ENCODE measurements at places on chromosomes 16 and 17.

- DNase-seq: no peak
Observed at GRCh38 chr16:50043358-50043757, 18.3 kb downstream of the CNEP1R1 start.

GRCh38 chr17:39981207-39981741, 667 bp downstream of the PSMD3 start:
- DNase-seq: peak; percentile 13

DNA sequence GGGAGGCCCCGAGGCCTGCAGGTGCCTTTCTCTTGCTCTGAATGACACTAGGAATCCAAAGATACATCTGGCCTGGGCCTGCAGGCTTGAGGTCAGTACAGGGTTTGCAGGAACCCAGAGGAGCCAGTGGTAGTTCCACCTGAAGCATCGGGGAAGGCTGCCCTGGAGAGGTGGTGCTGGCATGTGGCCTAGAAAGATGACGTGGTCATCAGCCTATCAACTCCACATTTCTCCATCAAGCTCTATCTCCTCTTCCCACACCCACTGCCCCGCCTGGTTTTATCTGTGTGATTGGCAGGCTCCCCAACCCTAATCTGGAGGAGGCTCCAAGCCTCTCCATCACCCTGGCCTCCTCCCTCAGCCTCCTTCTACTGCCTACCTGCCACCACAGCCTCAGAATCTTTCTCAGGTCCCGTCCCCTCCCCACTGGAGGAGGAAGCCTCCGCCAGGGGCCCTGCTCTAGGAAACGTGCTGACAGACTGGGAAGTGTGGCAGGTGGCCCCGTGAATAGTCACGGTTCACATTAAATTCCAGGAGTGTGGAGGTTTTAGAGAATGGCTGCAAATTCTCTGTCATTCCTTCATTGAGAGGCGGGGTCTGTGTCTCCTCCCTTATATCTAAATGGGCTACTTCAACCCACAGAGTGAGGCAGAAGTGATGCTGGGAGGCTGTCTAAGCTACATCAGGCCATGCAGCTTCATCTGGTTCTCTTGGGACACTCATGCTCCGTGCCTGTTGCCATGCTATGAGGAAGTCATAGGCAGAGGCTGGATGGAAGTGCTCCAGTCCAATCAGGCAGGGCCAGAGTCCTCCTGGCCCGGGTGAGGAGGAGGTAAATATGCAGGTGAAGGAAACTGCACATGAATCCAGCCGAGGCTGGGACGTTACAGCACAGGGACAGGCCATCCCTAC, 11.4 kb upstream of the MAP2K3 start:
- DNase-seq: no peak

DNA sequence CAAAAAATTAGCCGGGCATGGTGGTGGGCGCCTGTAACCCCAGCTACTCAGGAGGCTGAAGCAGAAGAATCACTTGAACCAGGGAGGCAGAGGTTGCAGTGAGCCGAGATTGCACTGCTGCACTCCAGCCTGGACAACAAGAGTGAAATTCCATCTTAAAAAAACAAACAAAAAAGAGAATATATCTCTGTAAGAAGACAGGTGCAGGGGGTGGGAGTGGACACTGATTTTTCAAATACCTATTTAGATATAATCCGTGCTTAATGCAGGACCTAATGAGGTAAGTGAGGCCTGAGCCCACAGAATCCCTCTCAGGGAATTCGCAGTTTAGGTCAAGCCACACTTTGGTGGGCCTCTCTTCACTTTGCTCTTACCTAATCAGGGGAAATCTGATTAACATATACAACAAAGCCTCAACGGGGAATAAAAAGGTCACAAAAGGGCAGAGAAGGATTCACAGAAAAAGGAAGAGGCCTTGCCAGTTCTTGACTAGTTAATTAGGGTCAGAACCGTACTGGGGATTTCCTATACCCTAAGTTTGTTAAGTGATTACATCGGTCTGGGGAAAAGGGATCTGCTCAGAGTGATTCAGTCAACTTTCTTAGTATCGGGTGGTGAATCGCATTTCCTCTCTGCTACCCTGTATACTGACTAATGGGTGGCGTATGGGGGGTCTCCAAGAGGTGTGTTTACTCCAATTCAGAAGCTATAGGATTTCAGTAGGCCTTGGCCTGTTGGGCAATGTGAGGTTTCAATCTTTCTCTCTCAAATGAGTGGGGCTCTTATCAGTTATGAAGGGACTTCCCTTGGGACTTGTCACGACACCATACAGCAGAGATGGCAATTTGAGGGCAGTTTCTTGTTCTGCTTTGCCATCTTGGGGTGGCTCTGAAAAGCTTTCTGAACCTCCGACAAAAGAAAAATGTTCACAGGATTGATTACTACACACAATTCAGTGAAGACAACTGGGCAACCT, 1.9 kb upstream of the NFAT5 start:
- DNase-seq: peak; percentile 62

DNA sequence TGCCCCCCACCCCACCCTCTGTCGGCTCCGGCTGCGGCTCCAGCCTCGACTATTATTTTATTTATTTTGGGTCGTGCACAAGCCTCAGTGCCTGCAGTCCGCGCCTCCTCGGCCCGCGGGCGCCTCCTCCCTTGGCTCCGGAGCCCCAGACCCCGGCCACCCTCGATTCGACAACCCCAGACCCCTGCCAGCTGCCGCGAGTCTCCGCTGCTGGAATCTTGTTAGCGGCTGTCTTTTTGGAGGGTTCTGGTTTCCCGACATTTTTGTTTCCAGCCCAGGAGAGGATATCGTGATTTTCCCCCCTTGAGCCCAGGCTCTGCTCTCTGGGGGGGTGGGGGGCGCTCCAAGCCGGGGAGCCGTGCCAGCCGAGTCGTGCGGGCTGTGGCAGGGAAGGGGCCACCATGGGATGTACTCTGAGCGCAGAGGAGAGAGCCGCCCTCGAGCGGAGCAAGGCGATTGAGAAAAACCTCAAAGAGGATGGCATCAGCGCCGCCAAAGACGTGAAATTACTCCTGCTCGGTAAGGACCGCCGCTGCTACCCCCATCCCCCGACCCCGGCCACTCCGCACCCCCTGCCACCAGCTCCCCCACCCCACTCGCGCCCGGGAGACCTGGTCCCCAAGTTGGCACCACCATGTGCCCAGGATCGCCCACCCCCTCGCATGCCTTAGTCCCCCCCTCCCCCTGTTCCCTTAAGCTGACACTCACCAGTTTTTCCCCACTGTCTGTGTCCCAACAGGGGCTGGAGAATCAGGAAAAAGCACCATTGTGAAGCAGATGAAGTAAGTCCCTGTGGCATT, 746 bp downstream of the GNAO1 start:
- DNase-seq: peak; percentile 64

DNA sequence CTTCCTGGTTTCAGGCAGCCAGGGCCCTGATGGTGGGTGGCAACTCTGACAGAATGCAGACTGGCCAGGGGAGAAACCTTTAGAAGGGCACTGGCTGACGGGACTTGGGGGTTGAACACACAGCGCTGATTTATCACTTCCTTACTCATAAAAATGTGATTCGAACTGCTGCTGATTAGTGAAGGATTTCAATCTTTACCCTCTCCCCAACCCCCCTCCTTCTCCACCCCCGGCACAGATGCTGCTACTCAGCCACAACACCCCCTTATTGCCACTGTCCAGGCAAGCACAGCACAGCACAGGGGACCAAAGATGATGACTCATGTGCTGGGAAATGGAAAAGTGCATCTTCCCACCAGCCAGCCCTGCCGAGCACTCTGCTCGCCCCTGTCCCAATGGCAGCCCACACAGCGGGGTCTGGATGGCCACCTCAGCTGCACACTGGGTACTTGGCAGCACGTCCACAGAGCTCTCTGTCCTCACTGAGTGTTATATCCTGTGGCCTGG, 70.1 kb downstream of the SMG6 start:
- no peak for DNase-seq

GRCh38 chr17:70138291-70138865, 31.0 kb upstream of the KCNJ2 start:
- DNase-seq: peak; percentile 31

GRCh38 chr17:46841561-46842379, 9.6 kb upstream of the WNT9B start:
- peak; percentile 61 for DNase-seq

- DNase-seq: no peak
Observed at GRCh38 chr17:67050066-67050465, 5.7 kb downstream of the CACNG1 start.

- no peak for DNase-seq
Observed at GRCh38 chr16:8464979-8465378, 125.3 kb downstream of the TMEM114 start.

DNA sequence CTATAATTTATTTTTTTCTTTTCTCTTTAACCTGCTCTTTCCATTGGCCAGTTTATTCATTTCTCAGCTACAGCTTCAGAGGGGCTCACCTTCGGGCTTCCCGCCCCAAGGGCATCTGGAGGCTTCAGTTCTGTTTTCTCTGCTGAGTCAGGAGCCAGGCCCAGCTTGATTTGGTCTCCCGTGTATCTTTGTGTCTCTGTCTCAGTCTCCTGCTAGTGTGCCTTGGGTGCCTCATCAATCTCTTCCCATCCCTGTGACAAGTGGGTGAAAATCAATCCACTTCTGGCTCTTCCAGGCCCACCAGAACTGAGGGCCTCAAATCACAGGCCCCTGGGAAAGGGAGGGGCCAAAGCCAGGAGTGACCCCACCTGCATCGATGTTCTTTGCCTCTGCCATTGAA, 72.1 kb downstream of the CCDC182 start:
- DNase-seq: no peak

DNA sequence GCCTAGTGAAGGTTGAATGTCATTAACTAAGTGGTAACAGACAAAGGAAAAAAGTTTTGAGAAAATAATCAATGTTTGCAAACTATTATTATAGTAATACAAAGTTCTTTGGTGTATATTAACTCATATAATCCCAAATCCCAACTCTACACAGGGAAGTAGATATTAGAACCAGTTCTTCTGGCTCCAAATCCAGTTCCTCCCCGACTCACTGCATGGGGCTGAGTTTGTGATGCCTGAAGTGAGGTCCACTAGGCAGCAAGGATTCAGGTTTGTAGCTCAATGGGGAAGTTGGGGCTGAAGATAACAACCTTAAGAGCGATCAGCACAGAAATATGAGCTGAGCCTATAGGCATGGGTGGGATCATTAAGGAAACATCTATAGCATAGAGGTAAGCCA, 5.6 kb upstream of the SYNRG start:
- no peak for DNase-seq

DNA sequence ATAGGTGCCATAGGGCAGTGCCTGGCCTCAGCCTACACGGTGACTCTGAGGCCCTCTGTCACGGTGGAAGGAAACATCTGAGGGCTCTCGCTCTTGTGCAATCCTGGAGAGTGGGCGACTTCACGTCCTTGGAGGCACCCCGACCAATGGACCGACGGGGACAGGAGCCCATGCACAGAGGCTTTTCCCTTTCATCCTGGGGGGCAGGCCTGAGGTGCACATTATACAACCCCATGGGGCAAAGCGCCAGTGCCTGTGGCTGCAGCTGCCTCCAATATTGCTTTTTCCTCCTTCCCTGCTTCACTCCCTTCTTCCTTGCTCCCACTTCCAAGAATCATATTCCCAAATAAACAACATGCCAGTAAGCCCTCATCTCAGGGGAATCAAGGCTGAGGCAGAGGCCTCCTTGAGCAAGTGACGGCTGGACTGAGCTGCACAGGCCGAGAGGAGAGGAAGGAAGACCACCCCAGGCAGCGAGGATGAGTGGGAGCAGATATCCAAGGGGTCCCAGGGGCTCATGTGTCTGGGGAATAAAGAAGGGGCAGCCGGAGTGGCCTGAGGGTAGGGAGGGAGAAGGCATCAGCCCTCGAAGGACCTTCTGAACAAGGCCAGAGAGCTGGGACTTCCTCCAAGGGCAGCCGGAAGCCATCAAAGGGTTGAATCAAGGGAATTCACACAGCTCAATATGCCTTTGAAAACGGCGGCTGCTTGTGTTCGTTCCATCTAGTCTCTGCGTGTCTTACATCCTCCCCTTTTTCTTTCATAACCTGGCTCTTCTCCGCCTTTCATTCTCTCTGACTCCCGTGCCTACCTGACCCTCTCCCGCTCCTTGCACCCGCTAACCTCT, 42.6 kb upstream of the RPL38 start:
- no peak for DNase-seq

GRCh38 chr17:82863383-82863940, 23.6 kb upstream of the ZNF750 start:
- DNase-seq: no peak

GRCh38 chr17:72751746-72752145, 340.7 kb downstream of the SLC39A11 start:
- no peak for DNase-seq

- no peak for DNase-seq
Observed at GRCh38 chr16:9599415-9600120, 508.1 kb downstream of the HAPSTR1 start.

GRCh38 chr17:58344047-58344790, 7.8 kb downstream of the SUPT4H1 start:
- DNase-seq: no peak

DNA sequence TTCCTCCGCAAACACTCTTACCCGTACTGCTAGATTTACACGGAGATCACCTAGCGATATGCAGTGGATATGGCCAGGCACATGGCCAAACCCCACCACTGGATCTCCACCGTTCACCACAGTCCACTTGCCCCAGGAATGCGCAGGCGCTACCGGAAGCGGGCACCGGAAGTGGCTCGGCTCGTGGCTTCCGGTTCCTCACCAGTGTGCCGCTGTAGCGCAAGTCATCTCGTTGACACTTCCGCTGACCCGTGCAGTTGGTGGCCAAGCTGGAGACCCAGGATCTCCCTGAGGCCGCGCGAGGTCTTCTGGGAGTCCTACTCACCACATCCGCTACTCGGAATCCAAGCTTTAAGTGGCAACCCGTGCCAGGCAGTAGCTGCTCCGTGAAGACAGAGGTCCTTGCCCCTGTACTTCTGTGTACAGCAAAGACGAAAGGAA, 11.5 kb downstream of the ZNF597 start:
- DNase-seq: peak; percentile 43

GRCh38 chr17:80596760-80597608, 52.3 kb downstream of the RPTOR start:
- no peak for DNase-seq

DNA sequence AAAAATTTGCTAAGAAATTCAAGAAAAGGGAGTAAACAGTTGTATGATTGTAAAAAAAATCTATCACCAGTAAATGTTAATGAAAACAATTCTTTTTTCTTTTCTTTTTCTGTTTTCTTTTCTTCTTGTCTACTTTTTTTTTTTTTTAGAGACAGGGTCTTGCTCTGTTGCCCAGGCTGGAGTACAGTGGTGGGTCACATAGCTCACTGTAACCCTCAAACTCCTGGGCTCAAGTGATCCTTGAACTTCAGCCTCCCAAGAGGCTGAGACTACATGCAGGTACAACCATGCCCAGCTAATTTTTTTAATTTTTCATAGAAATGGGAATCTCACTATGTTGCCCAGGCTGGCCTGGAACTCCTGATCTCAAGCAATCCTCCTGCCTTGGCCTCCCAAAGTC, 57.2 kb upstream of the SIAH1 start:
- no peak for DNase-seq

Measured in eye (tissue), 1 donor.